GM03348 (cell line): ENCODE measurements at places on chromosomes 7 and 10.

DNA sequence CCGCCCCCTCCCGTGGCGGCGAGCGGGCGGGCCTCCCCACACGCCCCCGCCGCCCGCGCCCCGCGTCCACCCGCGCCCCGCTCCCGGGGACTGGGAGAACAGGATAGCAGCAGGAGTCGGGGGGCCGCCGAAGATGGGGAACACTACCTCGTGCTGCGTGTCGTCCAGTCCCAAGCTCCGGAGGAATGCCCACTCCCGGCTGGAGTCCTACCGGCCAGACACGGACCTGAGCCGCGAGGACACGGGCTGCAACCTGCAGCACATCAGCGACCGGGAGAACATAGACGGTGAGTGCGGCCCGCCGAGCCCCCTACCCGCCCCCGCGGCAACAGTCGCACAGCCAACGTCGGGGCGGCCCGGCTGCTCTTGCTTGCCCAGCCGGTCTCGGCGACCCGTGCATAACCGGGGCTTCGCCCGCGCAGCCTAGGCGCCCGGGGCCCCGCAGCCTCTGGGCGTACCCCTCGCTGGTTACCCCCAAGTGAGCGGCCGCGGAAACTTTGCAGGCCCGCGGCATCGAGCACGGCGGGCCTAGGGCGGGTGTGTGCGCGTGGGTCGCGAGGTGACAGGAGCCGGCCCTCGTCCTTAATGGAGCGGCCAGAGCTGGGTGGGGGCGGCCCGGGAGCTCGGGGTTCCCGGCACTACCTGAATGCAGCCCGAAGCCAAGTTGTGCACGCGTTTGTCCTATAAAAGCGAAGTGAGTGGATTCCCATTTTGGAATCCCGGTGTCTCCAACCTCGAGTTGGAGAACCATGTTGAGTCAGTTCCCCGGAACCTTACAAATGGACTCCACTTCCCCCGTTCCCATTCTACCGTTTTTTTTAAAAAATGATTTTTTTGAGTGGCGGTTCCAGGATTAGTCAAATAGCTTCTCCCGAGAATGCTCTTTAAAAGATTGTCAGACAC is 863 bp downstream of the CCNY start:
- DNase-seq: peak; percentile 56

GRCh38 chr10:5293691-5294550 is 70.8 kb upstream of the UCN3 start:
- peak; percentile 69 for DNase-seq

- no peak for DNase-seq
These were observed 221.6 kb upstream of the SEMA3E start for GRCh38 chr7:83870515-83870914.

DNA sequence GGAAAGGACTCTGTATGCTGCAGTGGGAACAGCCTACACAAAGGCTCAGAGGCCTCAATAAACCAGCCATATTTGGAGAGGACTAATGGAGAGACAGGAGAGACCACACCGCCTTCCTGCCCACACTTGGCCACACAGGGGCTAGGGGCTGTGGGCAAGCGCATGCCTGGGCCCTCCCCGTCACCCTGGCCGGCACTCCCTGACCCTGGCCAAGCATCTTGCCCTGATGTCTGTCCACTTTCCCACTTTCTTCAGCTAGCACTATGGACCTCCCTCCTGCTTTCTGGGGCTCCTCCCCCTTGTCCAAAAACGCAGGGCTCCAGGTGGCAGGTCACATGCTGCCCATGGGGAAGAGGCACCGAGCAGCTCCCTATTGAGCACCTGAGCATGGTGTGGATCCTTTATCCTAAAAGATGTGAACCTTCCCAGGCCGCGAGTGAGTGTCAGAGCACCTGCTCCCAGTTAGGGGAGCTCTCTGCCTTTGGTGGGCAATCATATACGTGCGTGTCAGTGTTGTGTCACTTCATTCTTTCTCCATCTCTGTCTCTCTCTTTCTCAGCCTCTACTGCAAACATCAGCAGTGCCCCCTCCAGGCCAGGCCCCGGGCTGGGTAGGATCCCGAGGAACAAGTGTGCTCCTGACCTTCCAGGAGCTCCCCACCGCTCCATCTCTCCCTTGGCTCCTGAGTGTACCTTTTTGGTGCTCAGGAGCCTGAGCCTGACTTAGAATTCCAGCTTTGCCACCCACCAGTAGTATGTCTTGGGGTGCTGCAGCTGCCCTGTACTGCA is 74.0 kb downstream of the ZMIZ1 start:
- no peak for DNase-seq

DNA sequence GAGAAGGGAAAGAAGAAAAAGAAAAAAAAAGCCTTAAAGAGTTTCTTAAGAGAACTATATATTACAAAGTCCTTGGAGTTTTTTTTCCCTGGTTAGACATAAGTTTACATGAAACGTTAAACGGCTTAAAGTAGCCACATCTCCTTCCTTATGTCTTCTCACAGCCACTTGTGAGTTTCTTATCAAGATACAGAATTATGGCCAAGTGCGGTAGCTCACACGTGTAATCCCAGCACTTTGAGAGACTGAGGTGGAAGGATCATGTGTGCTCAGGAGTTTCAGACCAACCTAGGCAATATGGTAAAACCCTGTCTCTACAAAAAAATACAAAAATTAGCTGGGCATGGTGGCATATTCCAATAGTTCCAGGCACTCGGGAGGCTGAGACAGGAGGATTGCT is 54.3 kb downstream of the IKZF1 start:
- no peak for DNase-seq
